ENCODE measurements at places on chromosomes 7 and 10.
A peak's percentile ranks its signal among the peaks of the same experiment; 100 is the strongest.

GRCh38 chr7:127792528-127793342 lies 140.7 kb downstream of the SND1 start:
- peak; percentile 13 for DNase-seq

DNA sequence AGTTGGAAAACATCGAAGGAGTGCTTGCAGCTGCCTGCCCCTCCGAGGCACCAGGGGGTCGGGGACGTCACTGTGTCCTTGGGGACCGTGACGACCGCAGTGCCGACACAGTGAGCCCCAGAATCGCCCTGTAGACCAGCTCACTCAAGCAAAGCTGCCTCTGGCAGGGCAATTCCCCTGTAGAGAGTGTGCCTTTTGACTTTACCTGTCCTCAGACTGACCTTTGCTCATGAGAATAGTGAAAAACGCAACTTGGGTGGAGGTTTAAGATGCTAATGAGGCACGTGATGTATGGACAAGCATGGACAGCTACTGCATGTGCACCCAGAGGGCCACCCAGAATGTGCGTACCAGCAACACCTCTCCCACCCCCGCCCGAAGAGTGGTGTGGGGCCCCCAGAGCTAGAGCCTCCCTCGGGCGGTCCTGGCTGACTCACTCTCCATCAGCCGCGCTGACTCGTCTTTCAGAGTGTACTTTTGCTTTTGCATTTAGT lies 271.9 kb downstream of the ADARB2 start:
- no peak for DNase-seq

DNA sequence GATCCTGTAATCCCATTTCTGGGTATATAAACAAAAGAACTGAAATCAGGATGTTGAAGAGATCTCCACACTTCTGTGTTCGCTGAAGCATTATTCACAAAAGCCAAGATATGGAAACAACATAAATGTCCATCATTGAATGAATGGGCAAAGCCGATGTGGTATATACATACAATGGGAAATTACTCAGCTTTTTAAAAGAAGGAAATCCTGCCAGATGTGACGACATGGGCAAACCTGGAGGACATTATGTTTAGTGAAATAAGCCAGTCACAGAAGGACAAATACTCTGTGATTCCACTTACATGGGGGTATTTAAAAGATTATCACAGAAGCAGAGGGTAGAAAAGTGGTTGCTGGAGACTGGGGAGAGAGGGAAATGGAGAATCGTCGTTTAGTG lies 23.9 kb upstream of the FAM107B start:
- no peak for DNase-seq

GRCh38 chr7:47551668-47552440 lies 30.1 kb downstream of the TNS3 start:
- no peak for DNase-seq

- DNase-seq: peak; percentile 44
Observed at GRCh38 chr7:30285536-30286284, 1.3 kb downstream of the ZNRF2 start.

DNA sequence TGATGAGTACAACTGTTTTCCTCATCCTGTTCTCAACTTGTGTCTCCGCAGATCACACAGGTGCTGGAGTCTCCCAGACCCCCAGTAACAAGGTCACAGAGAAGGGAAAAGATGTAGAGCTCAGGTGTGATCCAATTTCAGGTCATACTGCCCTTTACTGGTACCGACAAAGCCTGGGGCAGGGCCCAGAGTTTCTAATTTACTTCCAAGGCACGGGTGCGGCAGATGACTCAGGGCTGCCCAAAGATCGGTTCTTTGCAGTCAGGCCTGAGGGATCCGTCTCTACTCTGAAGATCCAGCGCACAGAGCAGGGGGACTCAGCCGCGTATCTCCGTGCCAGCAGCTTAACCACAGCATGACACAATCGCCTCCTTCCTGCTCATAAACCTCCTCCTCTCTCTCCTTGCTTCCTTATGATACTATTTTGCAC lies 126.7 kb upstream of the PRSS58 start:
- peak; percentile 26 for DNase-seq

DNA sequence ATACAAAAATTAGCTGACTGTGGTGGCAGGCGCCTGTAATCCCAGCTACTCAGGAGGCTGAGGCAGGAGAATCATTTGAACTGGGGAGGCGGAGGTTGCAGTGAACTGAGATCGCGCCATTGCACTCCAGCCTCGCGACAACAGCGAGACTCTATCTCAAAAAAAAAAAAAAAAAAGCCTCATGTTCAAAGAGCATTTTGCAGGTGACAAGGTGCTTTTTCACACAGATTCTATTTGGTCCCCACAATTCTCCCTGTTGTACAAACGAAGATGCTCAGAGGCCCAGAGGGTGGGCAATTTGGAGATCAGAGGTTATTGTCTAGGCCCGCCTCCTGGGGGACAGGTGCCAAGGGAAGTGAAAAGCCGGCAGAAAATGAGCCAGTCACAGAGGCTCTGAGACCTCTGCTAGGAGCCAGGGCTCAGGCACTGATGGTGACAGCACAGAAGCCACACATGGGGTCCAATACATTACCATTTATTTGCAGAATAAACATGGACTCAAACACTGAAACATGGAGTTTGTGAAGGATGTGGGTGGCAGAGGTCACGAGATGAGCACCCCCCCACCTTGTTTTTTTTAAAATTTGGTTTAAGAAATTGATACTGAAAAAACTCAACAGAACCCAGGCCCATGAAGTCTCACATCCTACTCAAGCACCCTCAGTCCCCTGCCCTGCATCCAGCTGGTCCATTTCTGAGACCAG lies 882 bp upstream of the GAL3ST4 start:
- DNase-seq: no peak

DNA sequence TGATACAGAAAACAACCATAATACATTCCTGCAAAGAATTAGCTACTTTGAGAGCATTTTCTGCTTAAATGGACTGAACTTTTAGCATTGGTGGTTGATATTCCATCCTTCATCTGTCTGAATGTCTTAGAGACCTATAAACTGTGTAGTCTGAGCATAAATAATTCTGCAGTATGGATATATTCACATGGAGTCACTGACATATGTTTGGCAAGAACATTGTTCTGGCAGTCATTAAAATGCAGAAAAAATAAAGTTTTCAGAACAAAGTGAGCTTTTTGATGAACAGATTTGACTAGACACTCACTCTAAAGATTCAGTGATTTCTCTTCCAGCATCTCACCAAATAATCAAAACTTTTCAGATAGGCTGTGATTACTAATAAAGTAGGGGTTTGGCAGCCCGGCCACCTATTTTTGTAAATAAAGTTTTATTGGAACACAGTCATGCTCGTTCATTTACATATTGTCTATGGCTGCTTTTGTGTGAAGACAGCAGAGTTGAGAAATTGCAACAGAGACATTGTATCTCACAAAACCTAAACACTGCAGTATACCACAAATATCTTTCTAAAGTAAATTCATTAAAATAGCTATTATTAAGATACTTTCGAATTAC lies 44.1 kb upstream of the RAPGEF5 start:
- DNase-seq: no peak

- no peak for DNase-seq
Observed at GRCh38 chr7:44307905-44308595, 17.3 kb downstream of the CAMK2B start.

DNA sequence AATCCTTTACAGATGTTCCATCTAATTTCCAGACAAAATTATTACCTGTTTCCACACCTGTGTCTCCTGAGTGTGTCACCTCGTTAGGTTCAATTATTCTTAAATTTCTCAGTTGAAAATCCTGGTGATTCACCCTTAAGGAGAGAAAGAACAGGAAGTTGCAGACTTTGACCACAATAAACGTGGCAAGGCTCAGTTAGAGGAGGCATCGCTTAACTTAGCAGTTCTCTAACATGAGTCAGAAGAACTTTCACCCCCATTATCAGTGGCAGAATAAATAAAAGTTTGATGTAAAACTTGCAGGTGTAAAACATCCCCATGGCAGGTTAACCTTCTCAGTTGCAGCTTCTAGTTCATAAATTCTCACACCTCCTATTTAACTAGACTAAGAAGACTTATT lies 8.3 kb downstream of the XPNPEP1 start:
- no peak for DNase-seq

GRCh38 chr7:102457352-102457924 lies 7.2 kb downstream of the ALKBH4 start:
- DNase-seq: no peak

- peak; percentile 47 for DNase-seq
Observed at GRCh38 chr7:99997545-99998137, 17.8 kb upstream of the ZKSCAN1 start.

DNA sequence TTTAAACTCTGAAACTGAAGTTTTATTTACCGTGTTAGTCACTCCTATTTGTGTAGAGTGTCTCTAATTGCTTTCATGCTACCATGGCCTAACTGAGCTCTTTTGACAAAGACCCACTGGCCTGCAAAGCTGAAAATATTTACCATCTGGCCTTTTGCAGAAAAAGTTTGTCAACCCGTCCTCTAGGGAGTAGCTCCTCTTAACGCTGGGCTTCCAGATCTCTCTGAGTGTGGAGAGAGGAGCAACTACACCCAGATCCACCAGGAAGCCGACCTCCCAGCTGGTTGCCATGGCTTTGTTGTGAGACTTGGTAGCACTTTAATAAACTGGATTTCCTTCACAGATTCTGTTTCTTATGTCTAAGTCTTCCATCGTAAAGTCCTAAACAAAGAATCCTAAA lies 4.2 kb upstream of the C10orf71 start:
- no peak for DNase-seq

GRCh38 chr7:36262309-36263094 lies 109.4 kb downstream of the EEPD1 start:
- DNase-seq: no peak

All from stimulated activated CD4-positive, alpha-beta T cell treated with anti-CD3 and anti-CD28 coated beads, Interleukin-4, amount 100 ng/mL, for 48 hours (primary cell).